ENCODE measurements at places on chromosomes 16 and 17.

GRCh38 chr16:27828671-27829070 lies 234.8 kb downstream of the GSG1L start:
- DNase-seq, result no peak

DNA sequence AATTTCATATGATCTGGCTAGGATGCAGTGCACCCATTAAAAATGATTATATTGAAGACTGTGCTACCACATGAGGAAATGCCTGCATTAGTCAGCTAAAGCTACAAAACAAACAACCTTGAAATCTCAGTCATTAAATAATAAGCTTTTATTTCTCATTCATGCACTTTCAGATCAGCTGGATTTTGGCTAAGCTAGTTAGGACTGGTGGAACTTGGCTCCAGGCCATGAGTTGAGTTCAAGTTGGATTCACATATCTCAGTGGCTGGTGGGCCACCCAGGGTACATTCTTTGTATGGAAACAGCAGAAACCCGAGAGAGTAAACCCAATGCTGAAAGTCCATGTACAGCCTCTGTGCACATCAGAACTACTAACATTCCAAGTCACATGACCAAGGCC lies 6.4 kb upstream of the SLFN12L start:
- DNase-seq, result no peak

GRCh38 chr17:68831170-68831569 lies 124.0 kb downstream of the ABCA8 start:
- DNase-seq, result no peak

- no peak for DNase-seq
Observed at GRCh38 chr16:427250-427649, 1.8 kb downstream of the RAB11FIP3 start.

DNA sequence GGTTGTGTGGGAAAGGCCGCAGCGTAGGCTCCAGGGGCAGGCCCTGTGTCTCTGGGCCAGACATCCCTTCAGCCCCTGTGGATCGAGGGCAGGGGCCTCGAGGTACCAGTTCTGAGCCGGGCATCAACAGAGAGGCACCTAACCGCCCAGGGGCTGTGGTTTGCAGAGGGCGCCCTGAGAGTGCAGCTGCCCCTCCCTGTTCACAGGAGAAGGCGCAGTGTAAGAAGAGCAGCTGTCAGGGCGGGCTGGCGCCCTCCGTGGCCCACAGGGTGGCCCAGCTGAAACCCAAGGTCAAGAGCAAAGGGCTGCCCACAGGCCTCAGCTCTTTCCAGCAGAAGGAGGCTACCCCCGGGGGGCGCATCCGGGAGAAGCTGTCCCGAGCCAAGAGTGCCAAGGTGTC lies 56.5 kb downstream of the ACTG1 start:
- no peak for DNase-seq

DNA sequence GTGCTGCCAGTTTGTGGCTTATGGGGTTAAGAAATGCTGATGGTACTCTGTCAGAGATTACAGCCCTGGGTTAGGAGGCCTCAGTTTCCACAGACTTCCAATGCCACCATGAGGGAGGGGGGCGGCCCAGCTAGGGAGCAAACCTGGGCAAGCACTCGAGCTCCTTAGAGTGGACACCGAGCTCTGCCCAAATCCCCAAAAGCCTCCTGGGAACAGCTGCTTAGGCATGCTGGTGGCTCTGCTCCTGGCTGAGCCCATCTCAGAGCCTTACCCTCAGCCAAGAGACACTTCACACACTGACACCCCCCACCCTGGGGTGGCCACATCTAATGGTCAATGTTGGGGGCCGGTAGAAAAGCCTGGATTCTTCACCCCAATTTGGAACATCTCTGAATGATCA lies 66.1 kb downstream of the C16orf78 start:
- DNase-seq, result no peak

GRCh38 chr17:41959336-41960095 lies 7.1 kb upstream of the CNP start:
- DNase-seq, result no peak

DNA sequence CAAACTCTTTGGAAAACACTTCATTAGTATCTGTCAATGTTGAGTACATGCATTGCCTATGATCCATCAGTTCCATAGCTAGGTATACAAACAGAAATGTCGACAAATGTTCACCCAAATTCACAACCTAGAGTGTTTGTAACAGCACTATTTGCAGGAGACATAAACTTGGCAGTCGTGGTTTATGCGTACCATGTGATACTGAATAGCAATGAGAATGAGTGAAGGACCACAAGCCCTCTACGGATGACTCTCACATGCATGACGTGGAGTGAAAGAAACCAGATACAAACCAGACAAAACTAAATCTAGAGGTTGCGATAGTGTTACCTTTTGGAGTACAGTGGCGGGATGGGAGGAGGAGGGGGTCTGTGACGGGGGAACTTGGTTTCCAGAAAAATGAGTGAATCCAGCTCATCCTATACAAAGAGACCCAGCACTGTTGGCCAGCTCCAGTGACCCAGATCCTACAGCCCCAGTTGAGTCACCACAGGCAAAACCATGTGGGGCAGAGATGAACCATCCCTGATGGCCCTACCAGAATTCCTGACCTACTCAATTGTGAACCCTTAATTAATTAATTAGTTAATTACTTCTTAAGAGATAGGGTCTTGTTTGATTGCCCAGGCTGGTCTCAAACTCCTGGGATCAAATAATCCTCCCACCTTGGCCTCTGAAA lies 15.9 kb upstream of the ULK2 start:
- DNase-seq, result no peak

DNA sequence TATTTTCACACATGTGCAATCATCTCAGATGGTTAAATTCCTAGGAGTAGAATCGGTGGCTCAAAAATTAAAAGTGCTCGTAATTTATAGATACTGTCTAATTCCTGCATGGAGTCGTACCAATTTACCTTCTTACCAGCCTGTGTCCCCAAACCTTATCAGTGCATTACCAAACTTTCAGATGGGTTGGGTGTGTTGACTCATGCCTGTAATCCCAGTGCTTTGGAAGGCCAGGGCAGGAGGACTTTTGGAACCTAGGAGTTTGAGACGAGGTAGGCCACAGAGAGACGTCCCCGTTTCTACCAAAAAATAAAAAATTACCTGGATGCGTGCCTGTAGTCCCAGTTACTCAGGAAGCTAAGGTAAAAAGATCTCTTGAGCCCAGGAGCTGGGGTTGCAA lies 34.5 kb upstream of the GPRC5B start:
- DNase-seq, result no peak

GRCh38 chr16:70162041-70162451 lies 11.5 kb upstream of the CLEC18C start:
- no peak for DNase-seq

- no peak for DNase-seq
Observed at GRCh38 chr17:4155980-4156620, 13.1 kb downstream of the CYB5D2 start.

DNA sequence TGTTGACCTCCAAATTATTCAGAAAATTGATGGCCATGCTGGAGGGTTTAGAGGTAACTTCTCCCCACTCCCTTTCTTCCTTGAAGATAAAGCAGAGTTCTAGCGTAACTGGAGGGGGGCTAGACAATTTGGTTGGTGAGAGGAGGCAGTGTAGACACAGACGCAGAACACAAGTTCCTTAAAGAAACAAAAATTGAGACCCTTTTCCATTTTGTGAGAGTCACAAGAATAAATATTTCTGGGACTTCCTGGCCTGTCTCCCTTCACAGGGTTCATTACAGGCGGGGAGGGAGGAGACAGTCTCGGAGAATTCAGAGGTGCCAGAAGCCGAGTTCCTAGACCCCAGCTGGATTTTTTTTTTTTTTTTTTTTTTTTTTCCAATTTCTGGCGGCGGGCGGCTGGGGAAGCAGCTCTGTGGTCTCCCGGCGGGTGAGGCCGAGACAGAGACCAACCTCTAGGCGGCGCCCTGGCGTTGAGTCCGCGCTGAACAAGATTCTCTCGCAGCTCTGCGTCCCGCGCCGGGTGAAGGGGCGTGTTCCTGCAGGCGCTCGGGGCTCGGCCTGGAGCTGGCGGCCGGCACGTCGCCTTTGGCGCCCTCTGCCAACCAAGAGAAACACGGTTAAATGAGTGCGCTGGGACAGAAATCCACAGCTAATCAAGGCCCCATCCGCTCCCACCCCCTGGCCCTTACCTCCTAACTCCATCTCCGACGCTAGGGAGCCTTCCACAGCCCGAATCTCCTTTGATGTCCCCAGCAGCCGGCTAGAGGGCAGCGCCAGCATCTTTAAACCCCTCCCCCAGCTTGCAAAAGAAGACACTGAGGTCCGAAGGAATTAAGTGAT lies 10.2 kb upstream of the HOXB9 start:
- DNase-seq, result peak; percentile 75

- DNase-seq, result no peak
Observed at GRCh38 chr17:49741009-49741691, 22.8 kb downstream of the FAM117A start.

GRCh38 chr17:1487939-1488825 lies 4.3 kb downstream of the MYO1C start:
- peak; percentile 85 for DNase-seq

GRCh38 chr16:25750488-25751216 lies 58.9 kb downstream of the HS3ST4 start:
- DNase-seq, result no peak

DNA sequence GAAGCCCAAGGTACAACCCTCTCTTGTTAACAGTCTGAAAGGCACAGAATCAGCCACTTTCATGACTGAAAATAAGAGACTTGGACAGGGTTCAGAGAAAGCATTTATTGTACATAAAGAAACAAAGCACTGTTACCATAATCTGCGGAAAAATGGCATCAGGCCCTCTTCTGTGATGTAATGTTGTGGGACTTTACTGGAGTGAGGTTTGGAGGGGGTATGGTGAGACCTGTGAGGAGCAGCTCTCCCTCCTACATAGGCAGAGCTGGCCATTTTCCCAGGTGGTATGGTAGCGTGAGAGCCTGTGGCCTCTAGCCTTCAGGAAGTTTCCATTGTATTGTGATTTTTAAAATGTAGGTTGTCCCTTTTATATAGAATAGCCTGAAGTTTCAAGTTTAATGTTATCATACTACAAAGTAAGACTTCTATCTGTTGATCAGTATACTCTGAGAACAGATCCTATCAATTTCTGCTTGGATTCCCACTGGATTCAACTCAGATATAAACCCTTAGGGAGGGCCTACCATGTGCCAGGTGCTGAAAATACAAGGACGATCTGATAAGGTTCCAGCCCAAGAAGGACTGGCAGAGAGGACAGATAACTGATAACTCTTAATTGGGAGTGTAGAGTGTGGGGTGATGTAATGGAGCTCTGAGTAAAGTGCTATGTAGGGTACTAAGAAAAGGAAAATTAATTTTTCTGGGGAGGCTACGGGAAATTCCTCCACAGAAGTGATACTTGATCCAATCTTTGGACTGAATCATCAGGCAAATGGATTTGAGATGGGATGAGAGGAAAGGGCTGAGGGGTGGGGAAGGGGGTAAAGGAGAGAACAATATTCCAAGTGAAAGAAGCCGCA lies 4.1 kb upstream of the YPEL2 start:
- no peak for DNase-seq

- no peak for DNase-seq
Observed at GRCh38 chr16:67183-67791, 5.1 kb downstream of the RHBDF1 start.

GRCh38 chr16:85005285-85006069 lies 5.9 kb downstream of the ZDHHC7 start:
- DNase-seq, result no peak

DNA sequence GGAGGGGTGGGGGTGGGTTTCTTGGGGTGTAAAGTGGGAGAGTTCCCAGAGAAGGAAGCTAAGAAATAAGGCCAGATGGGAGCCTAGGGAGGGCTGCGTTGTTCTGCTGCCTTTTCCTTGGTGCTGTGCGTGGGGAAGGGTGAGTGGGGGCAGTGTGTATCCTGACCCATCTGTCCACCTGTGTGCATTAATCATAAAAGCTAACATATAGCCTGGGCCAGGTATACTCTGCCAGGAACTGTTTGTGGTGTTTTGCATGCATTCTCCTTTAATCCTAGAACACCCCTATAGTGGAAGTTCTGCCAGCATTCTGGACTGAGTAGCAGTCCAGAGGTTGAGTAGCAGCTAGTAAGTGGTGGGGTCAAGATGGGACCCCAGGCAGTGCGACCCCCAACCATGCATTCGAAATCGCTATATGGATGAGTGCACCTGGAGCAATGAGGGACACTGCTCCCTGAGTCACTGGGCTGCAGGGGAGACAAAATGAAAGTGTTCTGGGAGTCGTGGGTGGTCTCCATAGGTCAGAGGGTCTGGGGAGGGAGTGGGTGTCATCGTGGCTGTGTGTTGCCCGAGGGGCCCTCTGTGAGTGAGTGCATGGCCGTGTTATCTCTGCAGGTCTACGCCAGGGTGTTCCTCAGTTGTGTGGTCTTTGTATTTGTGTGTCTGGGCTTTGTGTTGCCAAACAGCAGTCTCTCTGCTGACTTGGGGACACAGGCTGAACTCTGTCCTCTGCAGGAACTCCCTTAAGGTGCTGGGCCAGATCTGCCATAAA lies 1.3 kb downstream of the ERBB2 start:
- no peak for DNase-seq

DNA sequence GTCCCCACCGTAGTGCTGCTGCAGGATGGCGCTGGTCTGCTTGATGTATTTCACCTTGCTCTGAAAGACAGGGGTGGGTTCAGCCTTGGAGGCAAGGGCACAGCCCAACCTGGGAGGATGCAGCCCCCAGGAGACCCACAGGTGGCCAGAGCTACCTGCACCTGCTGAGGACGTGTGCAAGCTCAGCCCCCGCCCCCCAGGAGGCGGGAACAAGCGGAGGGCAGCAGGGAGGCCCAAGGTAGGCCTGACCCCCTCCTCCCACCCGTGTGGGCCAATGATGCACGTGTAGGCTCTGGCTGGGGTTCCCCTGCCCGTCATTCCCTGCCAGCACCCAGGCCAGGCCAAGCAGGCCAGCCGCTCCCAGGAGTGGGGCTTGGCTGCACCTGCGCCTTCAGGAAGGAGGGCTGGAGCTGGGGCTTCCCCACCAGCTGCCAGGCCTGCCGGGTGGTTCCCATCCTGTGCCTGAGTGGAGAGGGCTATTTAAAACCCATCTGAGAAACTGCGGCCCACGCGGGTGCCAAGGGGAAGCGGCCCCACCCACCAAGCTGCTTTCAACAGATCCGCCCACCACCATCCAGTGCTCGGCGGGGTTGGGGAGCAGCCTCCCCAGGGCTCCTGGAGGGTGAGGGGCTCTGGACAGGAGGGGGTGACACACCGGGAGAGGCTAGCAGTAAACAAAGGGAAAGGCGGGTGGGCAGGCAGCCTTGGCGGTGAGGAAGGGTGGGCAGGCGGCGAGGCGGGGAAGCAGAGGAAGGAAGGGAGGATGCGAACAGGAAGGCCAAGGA lies 3.8 kb downstream of the NTHL1 start:
- DNase-seq, result no peak

GRCh38 chr17:676965-677364 lies 37.7 kb downstream of the VPS53 start:
- DNase-seq, result no peak

GRCh38 chr16:10970065-10970464 lies 25.7 kb downstream of the CLEC16A start:
- no peak for DNase-seq

- no peak for DNase-seq
Observed at GRCh38 chr17:69597898-69598692, 183.6 kb downstream of the MAP2K6 start.

DNA sequence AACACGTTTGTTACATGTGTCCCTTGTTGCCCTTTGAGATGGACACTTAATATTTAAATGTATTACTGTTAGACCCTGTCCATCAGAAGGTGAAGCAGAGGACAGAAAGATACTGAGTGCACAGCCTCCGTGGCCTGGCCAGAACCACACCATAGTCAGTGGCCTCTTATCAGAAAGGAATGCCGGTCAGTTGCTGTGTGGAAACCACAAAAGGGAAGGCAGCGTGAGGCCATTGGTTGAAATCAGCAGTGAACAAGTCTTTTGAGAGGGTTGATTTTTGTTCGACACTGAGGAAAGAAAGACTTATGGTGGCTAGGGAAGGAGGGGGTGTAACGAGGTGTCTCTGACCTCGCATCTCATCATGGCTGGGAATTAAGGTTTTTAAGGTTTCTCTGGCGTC lies 85.4 kb upstream of the CLEC18A start:
- no peak for DNase-seq
